NCI-H748 treated with DMSO at 0.1 percent for 48 hours (cell line): ENCODE measurements at places on chromosomes 1 and 21.

GRCh38 chr1:3863231-3863935 lies 6.1 kb downstream of the DFFB start:
- DNase-seq = no peak

DNA sequence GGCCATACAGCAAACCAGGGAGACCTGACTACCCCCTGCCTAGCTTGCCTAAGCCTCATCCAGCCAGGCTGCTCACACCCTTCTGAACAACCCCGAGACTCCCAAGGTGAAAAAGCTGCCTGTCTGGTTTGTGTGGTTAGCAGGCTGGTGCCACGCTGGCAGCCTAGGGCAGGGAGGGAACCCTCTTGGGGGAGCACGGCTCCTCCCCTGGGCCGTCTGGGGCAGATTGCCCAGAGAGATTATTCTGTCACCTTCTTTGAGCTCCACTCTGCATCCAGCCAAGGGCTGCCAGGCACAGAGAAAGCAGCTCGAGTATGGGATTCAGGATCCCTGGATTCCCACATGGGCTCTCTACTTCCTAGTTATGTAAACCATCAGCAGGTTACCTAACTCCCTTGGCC lies 27.5 kb upstream of the TCEA3 start:
- DNase-seq = no peak

- DNase-seq = no peak
Observed at GRCh38 chr1:206449565-206449964, 20.7 kb upstream of the IKBKE start.

GRCh38 chr1:206714331-206715058 lies 29.8 kb downstream of the MAPKAPK2 start:
- no peak for DNase-seq

GRCh38 chr1:8061210-8061609 lies 35.1 kb upstream of the ERRFI1 start:
- no peak for DNase-seq

- peak; percentile 27 for DNase-seq
Observed at GRCh38 chr1:1068517-1069055, 5.5 kb downstream of the RNF223 start.

DNA sequence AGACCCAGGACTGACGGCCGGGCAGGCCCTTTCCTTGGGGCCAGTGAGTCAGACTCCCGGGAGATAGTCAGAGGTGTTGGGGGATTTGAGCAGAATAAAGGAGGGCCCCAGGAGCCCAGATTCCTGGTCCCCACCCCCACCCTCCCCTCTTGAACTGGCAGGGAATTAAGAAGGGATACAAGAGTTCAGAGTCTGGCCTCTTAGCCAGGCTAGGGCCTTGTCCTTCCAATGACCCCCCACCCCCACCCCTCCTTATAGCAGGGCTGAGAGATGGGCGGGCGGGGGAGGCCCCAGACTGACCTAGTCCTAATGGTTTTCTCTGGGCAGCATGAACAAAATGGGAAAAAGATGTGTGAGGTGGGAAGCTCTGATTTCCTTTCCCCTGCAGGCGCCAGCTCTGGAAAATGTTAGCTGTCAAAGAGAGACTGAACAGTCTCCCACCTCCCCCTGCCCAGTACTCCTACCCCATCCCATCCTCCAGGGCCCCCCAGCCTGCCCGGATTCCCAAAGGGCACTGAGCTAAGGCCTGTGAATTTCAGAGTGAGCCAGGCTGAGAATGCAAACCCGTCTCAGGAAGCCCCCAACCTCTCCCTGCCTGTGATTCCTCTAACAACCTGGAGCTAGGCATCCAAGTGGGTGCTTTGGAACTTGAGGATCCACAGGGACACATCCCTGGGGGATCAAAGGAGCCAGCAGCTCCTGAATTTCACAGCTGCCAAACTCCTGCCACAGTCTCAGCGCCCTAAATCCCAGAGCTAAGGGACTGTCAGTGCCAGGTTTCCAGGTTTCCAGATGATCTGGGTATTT lies 5.8 kb upstream of the CRABP2 start:
- DNase-seq = no peak

GRCh38 chr1:170340308-170340707 lies 191.7 kb upstream of the GORAB start:
- no peak for DNase-seq

- peak; percentile 71 for DNase-seq
Observed at GRCh38 chr1:67766141-67766978, 66.9 kb downstream of the GNG12 start.

GRCh38 chr21:42560517-42561179 lies 47.0 kb downstream of the SLC37A1 start:
- DNase-seq = no peak

- no peak for DNase-seq
Observed at GRCh38 chr1:70411360-70411844, 334 bp downstream of the CTH start.

DNA sequence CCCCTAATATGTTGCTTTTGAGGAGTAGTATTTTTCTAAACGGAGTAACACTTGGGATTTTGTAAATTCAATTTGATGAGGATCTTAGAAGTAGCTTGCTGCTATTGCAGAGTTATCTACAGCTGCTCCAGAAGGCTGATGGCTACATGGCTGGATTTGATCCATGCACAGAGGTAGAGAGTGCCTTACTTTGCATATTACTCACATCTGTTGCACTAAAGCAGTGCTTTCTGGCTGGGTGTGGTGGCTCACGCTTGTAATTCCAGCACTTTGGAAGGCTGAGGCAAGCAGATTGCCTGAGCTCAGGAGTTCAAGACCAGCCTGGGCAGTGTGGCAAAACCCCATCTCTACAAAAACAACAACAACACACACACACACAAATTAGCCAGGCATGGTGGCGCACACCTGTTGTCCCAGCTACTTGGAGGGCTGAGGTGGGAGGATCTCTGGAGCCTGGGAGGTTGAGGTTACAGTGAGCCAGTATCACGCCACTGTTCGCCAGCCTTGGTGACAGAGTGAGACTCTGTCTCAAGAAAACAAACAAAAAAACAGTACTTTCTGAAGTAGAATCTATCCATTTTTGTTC lies 24.6 kb downstream of the RALGPS2 start:
- DNase-seq = no peak

DNA sequence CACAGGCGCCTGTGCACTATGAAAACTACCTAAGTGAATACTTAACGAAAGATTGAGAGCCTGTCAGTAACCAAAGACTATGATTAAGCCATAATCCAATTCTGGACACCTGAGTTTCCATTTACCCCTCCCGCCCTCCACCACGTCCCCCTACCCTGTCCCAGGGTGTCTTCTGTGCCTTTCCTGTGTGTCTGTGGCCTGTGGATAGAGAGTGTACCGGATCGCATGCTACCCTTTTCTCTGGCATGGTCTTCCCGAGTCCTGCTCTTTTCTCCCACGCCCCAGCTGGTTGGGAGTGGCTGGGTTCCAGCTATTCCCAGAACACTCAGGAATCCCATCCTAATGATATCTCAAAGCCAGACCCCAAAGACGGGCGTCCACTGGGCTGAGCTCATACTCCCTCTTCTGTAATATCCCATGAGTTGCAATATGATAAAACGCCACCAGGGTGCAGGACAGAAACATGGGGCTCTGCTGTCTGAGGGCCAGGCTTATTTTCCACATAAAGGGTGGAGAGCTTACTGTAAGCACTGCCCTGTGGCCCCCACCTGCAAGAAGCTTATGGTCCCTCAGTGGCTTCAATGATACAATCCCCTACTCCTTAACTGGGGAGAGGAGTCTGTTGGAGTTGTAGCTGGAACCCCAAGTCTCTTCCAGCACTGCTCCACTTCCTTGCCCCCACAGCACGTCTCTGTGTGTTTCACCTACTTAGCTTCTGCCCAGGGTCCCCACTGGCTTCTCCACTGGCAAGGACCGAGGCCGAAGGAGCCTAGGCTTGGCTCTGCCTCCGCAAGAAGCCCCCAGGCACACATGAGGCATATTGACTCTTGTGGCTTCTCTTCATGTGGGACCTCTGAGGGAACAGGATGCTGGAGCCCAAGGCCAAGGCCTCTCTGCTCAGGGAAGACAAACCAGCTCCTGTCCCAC lies 17.6 kb upstream of the ALX3 start:
- peak; percentile 42 for DNase-seq

GRCh38 chr1:224872832-224873433 lies 56.5 kb upstream of the DNAH14 start:
- no peak for DNase-seq

DNA sequence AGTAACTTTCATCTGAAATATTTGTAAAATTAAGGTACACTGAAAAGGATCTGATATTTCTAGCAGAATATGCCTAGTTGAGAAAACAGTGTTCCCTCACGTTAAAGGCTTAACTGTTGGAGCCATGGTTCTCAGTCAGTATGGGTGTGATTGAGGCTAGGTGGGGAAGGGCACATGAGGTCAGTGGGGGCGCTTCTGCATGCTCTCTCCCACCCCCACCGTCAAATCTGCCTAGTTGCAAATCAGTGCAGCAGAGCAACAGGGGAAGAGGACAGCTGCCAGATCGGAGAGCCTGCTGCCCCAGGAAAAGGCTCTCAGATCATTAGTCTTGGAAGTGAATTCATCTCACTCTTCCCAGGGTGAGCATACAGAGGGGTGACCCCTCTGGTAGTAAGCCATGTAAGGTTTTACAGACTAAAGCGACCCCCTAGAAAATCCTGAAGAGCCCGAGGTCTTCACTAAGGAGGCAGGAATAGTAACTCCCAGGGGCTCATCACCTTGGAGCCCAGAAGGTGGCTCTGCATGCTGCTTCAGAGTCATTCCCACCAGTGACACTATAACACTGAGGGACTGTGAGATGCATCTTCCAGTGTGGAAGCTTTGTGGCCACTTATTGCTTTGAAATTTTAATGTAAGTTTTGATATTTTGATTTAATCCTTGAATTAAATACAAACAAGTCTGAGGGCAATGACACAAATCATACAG lies 83.1 kb upstream of the BARHL2 start:
- DNase-seq = no peak

DNA sequence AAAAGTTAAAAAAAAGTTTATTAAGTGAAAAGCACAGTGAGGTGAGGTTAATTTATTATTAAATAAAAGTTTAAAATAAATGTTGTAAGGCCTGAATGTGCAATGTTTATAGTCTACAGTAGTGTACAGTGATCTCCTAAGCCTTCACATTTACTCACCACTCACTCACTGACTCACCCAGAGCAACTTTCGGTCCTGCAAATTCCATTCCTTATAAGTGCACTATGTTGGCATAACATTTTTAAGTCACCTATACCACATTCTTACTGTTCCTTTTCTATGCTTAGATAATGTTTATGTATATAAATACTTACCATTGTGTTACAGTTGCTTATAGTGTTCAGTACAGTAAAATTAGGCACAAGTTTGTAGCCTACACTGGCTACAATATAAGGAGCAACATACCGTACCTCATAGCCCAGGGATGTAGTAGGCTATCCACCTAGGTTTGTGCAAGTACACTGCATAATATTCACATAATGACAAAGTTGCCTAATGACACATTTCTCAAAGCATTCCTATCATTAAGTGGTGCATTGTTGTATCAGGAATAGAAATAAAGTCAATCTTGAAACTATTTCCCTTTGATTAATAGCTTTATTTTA lies 426.5 kb upstream of the BRINP3 start:
- DNase-seq = no peak

DNA sequence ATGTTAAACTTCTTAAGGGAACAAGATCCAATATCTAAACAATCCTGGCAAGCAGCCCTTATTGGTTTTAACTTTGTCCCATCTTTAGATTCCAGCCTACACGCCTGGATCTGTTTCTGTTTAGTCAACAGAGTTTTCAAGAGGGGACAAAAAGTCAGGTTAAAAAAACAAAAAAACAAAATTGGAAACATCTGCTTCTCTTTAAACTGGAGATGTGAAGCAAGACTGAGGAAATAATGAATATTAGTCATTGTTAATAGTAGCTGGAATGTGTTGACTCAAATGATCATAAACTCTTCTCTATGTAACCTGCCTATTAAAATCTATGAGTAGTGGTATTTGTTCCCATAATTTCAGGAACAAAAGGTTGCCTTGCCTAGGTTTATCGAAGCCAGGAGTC lies 55.0 kb downstream of the NID1 start:
- DNase-seq = no peak

DNA sequence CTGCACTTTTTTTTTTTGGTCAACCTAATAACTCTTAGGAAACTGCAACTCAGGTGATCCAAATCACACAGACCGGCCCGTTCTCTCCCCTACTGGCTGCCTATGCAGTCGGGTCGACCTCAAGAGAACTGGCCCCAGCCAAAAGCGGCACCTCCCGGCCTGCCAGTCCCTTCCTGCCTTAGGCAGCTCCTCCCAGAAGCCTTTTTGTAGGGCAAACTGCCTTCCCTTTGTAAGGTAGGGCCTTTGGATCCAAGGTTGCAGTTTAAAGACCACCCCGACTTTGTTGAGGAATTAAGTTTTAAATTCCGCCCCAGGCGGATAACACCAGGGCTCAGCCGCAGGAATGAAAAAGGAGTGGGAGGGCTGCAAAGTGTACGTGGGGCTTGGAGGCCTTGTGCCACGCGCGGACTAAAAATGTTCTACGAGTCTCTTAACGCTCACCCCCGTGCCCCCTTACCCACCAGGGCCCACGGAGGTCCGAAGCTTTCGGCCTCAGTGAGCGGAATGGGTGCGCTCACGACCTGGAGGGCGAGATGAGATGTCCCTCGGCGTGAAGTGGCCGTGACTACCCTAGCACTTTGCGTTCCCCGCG lies 642 bp upstream of the ST3GAL3 start:
- DNase-seq = peak; percentile 84

DNA sequence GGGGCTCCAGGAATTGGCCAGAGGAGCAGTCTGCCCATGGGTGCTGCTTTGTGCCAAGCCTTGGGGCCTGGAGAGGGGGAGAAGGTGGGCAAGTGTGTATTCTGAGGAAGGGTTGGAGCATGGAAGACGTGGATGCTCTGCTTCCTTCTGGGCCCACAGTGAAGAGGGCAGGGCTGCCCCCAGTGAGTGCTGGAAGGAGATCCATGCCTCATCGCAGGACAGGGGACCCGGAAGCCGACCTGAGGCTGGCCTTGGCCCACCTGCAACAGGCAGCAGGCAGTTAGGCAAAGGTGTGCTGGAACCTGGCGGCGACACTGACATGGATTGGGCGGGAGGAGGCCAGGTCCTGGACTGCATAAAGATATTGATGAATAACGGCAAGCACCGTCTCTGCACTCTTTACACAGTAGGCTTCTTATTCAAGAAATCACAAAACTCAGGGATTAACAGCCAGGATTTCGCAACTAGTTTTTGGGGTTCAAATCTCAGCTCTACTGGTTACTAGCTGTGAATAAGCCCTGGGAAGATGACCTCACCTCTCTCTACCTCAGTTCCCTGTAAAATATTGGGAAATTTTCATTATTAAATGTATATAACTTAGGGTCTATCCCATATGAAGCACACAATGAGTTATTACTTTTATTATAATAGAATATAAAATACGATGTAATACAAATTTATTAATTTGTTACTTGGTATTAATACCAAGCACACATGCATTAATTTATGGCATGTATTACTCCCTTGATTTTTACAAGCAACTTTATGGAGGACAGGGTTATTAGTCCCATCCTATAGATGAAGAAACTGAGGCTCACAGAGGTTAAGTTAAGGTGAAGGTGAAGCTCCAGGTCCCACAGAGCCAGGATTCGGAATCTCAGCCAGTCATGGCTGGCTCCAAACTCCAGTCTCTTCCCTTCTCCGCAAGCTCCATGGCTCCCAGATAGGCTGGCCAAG lies 62.3 kb downstream of the DHRS3 start:
- no peak for DNase-seq

- no peak for DNase-seq
Observed at GRCh38 chr1:211339631-211340041, 13.0 kb downstream of the TRAF5 start.

GRCh38 chr1:193025218-193025617 lies 33.9 kb downstream of the UCHL5 start:
- DNase-seq = no peak
